Left lung (tissue), 14 donors: ENCODE measurements at places on chromosomes 3 and 15. TPM values are rescaled to one million over a fixed set of nuclear protein-coding genes. Genes with fewer than 3 reads are reported as not detected.

DNA sequence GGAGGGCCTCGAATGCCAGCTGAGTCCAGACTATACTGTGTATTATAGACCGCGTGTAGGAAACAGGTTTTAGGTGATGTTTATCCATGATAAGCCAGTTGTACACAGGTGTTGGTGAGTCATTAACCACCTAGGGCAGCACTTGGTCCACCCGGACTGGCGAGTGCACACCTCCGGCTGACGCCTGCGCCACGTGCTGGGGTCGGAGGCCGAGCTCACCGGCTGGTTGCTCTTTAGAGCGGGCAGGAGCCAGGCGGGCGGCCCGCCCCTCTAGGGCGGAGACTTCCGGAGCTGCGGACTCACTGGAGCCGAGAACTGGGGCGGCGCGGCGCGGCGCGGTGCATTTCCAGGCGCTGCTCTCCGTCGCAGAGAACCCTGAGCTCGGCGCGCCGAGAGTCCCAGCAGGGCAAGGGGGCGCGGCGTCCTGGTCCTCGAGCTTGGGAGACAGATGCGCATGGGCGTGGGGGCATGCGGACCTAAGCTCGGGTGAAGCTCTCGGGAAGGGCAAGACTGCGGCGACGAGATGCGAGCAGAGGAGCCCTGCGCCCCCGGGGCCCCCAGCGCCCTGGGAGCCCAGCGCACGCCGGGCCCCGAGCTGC, at the start of gene ESYT3:
Gene ESYT3 (plus strand): TSS at position 341 of the 599 bp plus-strand sequence. CDS start 183 bp downstream, at position 524.
- DNase-seq, result peak; percentile 91

DNA sequence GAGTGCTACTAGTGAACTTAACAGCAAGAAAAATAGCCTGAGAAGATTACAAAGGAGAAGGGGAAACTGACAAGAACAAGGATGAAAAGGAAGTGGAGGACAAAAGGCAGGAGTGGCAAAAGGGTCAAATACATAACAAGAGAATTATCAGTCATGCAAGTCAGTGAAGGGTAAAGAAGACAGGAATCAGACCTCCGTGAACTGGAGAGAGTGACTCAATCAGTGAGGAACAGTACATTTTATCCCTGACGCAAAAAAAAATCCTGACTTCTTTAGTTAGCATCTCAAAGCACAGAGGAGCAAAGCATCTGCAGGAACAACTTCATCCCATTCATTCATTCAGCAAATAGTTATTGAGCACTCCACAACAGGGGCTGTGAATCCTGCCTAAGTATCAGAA, 97.8 kb downstream of the SST start:
- DNase-seq, result no peak

GRCh38 chr3:196513697-196514349, 1.3 kb downstream of the SMCO1 start:
- DNase-seq, result no peak

DNA sequence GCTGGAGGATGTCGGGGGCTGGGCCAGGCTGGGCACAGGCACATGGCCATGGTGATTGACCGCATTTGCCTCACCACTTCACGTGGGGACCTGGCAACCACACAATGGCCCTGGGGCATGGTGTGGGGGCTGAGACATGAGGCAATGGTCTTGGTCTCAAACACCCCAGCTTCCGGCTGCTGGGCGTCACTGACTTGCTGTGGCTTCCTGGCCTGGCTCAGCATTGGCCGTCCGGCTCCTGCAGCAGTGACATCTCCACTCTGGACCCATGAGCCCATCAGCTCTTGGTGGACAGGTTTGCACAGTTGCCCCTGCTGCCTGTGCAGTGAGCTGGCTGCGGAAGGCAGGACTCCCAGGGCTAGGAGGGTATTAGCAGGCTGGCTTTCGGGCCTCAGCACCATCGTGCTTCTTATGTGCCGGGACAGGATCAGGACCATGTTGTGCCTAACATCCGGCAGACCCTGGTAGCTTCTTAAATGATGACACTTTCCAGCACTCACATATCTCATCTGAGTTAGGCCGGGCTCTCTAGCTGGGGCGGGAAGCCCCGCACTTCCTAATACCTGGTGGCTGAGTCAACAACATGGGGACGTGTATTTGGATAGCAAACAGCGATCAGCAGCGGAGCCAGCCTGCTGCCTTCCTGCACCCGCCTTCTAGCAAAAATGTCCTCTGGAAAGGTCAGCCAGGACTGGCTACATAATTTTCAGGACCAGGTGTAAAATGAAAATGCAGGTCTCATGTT, 34.1 kb downstream of the ZNF710 start:
- DNase-seq, result no peak

GRCh38 chr3:161471211-161471610, 25.4 kb upstream of the OTOL1 start:
- DNase-seq, result no peak

- no peak for DNase-seq
Measured at GRCh38 chr15:26698555-26698954, 74.3 kb downstream of the GABRB3 start.

GRCh38 chr3:174439331-174440252, 419.5 kb upstream of the NAALADL2 start:
- DNase-seq, result peak; percentile 38

DNA sequence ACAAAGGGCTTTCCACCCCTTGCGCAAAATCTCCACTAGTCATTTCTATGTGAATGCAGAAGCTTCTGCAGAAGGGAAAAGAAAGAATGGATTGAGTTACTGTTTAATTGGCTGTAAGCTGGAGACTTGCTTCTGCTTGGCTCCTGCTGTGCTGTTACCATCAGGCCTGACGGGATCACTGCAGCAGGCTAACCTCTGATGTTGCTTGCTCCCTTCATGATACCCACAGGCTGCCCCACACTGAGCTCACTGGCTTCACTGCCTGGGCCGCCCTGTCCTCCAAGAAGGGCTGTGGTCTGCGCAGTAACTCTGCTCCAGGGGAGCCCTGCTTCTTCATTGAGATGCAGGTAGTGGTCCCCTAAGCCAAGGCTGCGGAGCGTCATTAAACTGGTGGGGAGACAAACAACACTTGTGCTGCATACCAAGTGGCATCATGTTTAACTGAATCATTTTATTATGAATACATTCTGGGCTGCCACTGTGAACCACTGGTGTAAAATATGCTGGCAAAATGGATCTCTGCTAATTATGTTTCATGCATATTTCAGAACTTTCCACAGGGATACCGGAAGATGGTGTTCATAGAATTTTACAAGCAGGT, 78.6 kb downstream of the WDR49 start:
- no peak for DNase-seq

DNA sequence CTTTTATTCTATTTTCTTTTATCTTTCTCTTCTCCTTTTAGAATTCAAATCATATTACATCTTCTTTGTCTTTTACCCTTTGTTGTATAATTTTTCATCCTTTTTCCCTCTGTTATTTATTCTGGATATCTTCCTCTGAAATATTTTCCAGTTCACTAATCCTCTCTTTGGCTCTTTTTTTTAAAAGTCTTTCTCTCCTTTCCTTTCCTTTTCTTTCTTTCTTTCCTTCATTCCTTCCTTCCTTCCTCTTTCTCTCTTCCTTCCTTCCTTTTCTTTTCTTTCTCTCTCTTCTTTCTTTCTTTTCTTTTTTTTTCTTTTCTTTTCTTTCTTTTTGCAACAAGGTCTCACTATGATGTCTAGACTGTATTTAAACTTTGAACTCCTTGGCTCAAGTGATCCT, 9.3 kb downstream of the SUSD5 start:
- no peak for DNase-seq

GRCh38 chr3:169660709-169661360, 2.7 kb downstream of the MECOM start:
- DNase-seq, result peak; percentile 71

GRCh38 chr3:106635826-106636225, 741.4 kb upstream of the CCDC54 start:
- no peak for DNase-seq

GRCh38 chr15:37099319-37100108, 835 bp downstream of the MEIS2 start:
- no peak for DNase-seq

GRCh38 chr15:73926219-73927002, at the start of gene LOXL1:
TSS of gene LOXL1 (plus strand) at chr15:73926462. CDS start at chr15:73926784, 322 bp downstream.
- DNase-seq, result peak; percentile 70

GRCh38 chr3:41155834-41156233, 43.5 kb upstream of the CTNNB1 start:
- no peak for DNase-seq

GRCh38 chr3:88863196-88863595, 244.2 kb upstream of the EPHA3 start:
- DNase-seq, result no peak

GRCh38 chr3:40588406-40588805, 63.6 kb downstream of the ZNF621 start:
- no peak for DNase-seq

PLA2G4D gene
- 0.14 TPM for polyA plus RNA-seq

EPHB3 gene
- 26.2 TPM for polyA plus RNA-seq

ATP13A4 gene
- polyA plus RNA-seq, result 50.6 TPM

CMC1 gene
- 28.8 TPM for polyA plus RNA-seq

DAZL gene
- not detected for polyA plus RNA-seq

MEX3B gene
- polyA plus RNA-seq, result 11.7 TPM

CDCP1 gene
- polyA plus RNA-seq, result 0.50 TPM

MNS1 gene
- polyA plus RNA-seq, result 26.1 TPM

ROPN1 gene
- polyA plus RNA-seq, result 0.26 TPM

AMIGO3 gene
- 1.9 TPM for polyA plus RNA-seq

OR5AC2 gene
- not detected for polyA plus RNA-seq
